ENCODE measurements at places on chromosomes 2 and 18. TPM values are rescaled to one million over a fixed set of nuclear protein-coding genes. Genes with fewer than 3 reads are reported as not detected.

Gene WNT10A
- polyA plus RNA-seq = 1.1 TPM

- no peak for DNase-seq
Observed at GRCh38 chr2:54042897-54043620, 72.3 kb upstream of the PSME4 start.

GRCh38 chr2:215921895-215922294, 91.5 kb downstream of the MREG start:
- DNase-seq = no peak

Gene ADD2
- 5.9 TPM for polyA plus RNA-seq

- DNase-seq = no peak
Observed at GRCh38 chr2:121018136-121019061, 266.6 kb downstream of the TFCP2L1 start.

GRCh38 chr2:33121925-33122324, 175.2 kb downstream of the LTBP1 start:
- DNase-seq = no peak

- DNase-seq = no peak
Observed at GRCh38 chr18:70233974-70234373, 28.5 kb upstream of the RTTN start.

- no peak for DNase-seq
Observed at GRCh38 chr2:205714058-205714776, 31.9 kb downstream of the NRP2 start.

DNA sequence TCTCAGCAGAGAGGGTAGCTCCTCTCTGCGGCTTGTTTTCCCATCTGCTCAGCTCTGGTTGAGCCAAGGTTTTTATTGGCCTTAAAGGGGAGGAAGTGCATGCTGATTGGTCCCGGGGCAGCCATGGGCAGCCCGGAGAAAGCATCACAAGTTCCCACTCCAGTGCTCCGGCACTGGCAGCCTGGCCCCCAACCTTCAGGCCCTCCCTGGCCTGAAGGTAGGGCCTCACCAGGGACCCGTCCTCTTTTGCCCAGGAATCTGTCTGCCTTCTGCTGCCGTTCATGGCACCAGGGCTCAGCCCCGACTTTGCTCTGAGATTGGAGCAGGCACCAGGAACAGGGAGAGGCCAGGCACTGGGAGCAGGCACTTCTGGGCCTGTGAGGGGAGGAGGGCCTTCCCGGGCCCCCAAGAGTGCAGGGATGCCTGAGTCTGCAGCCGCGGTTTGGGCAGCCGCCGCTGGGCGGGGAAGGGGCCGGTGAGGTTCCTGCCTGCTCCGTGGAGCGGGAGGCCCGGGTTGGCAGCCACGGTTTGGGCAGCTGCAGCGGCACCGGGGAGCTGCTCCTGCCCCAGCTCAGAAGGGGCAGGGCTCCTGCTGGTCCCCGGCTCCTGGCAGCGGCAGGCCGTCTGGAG, 17.5 kb upstream of the ILKAP start:
- no peak for DNase-seq

GRCh38 chr2:11933854-11934253, 187.4 kb downstream of the LPIN1 start:
- no peak for DNase-seq

Gene FER1L5
- 2.7 TPM for polyA plus RNA-seq

GRCh38 chr2:27915874-27916273, 25.3 kb downstream of the BABAM2 start:
- no peak for DNase-seq

GRCh38 chr2:231627384-231628120, 34.9 kb downstream of the TEX44 start:
- DNase-seq = no peak

- no peak for DNase-seq
Observed at GRCh38 chr2:64501946-64502345, 22.2 kb upstream of the AFTPH start.

Gene CAPN13
- polyA plus RNA-seq = 1.6 TPM

Gene ITGA4
- polyA plus RNA-seq = 35.2 TPM

DNA sequence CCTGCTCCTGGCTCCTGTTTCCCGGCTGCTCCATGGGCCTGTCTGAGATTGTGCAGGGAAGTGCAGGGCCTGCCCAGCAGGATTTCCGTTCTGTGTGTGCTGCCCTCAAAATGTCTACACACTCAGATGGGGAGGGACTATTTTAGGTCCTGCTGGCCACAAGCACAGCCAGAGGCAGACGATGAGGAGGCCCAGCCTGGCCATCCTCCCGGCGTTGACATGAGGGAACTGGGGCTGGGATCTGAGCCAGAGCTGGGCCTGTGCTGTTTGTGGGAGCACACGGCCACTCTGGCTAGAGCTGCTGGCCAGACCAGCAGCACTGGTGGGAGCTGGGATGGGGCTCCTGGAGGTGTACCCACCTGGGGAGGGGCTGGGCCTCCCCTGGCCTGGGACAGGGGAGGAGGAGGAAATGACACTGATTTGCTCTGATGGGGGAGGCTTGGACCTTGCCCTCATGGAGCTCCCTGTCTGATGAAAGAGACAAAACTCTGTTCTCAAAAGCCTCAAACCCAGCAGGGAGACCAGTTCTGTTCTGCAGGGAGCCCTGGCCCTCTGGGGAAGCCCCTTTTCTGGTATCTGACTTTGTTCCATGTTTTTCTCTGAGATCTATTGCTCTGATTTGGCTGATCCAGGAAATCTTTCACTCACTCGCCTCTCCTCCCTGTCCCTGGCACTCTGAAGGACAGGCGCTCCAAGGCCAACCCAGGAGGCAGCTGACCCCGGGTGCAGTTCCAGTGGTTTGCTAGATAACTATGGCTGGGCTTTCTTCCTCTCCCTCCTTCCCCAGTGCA, 161.8 kb downstream of the DYSF start:
- no peak for DNase-seq

DNA sequence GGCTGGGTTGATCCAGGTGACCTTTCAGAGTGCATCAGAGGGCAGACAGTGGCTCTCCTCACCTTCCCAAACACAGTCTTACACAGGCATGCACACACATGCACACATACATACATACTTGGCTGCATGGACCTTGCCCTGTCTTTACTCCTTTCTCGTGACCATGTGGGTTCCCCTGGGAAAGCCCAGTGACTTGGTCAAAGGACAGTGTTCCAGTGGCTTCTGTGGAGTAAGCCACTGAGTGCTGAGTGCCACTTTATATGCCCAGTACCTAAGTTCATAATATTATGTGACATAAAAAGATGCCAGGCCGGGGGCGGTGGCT, 249.4 kb downstream of the MYCN start:
- DNase-seq = peak; percentile 29

Gene CFAP53
- polyA plus RNA-seq = 3.7 TPM

DNA sequence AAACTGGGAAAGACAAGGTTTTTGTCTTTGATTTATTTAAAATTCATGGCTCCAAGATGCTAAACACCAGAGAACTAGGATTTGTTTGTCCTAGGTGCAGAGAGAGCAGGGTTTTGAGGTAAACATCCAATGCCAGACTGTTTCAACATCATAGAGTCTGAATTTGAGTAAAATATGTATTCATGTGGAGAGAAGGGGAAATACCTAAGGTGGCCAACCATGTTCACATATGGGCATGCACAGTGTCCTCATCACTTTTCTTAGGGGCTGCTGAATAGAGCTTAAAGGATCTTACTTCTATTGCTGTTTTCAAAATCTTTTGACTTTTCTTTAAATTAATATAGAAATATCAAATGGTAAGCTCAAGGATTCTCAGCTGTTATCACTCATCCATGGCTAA, 287.0 kb upstream of the CCDC68 start:
- no peak for DNase-seq

- DNase-seq = no peak
Observed at GRCh38 chr2:24365051-24365450, 4.7 kb upstream of the ITSN2 start.

DNA sequence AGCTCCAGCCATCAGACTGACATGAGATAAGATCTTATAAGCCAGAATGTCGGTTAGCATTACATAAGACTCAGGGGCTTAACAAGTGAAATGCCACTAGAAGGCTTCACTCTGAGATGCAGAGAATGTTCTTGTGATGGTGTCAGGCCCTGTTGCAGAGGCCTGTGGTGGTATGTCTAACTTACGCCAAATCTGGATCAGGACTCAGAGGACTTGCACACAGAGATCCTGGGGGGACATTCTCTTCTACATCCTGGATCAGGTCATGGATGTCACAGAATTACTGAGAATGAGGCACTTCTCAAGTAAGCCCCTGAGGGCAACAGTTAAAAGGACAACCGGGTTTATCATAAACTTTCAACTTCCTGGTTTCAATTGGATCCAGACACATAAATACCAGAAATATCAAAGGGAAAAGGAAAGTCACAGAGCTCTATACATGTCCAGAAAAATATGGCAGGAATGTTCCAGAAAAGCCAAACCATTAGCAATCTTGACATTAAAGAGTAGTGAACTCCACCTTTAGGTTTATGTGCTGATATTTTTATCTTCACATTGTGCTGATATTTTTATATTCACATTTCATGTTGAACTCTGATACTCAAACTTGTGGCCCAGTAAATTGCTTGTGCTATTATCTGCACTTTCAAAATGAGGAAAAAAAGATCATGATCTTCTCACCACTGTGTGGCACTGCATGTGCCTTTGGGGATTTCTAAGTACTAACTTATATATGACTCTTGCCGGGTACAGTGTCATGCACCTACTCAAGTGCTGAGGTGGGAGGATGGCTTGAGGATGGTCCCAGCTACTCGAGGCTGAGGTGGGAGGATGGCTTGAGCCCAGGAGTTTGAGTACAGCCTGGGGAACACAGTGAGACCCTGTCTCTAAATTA, 137.5 kb upstream of the RNF152 start:
- no peak for DNase-seq

GRCh38 chr2:147547440-147547839, 297.4 kb upstream of the ACVR2A start:
- no peak for DNase-seq

- DNase-seq = no peak
Observed at GRCh38 chr2:241003047-241003360, 4.6 kb downstream of the SNED1 start.

DNA sequence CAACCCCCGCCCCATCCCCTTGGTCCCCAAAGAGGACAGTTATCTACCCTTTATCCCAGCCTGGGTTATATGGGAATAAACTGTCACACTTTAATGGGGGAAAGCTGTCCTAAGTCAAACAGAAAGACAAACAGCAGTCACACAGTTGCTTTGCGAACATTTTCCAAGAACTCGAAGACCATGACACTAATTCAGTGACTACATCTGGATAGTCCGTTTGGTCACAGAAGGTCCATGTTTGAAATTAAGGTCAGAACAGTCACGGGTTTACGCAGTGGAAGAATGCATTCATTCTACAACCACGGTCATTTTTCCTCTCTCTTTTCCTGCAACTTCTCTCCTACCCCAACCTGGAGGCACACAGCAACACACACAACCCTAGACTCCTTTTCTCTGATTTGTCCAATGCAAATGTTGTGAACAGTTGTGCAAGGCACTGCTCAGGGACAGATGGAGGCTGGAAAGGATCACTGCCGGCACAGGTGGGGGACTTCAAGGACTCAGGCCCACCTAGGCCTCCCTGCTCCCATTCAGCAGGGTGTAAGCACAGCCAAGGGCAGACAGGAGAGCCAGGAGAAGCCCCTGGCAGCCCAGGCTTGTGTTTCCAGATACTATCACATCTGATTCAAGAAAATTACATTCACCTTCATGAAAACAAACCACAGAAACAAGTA, 39.9 kb downstream of the ZNF516 start:
- DNase-seq = no peak

DNA sequence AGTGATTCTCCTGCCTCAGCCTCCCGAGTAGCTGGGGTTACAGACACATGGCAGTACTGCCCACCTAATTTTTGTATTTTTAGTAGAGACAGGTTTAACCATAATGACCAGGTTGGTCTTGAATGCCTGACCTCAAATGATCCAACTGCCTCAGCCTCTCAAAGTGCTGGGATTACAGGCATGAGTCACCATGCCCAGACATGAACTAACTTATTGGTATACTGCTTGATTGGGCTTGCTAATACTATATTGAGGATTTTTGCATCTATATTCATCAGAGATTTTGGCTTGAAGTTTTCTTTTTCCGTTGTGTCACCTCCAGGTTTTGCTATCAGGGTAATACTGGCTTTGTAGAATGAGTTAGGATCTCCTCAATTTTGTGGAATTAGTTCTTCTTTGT, 706.1 kb upstream of the HS6ST1 start:
- DNase-seq = no peak

Gene ANKRD29
- polyA plus RNA-seq = 0.99 TPM

- no peak for DNase-seq
Observed at GRCh38 chr2:174046172-174046571, 81.0 kb upstream of the SP3 start.

Gene PAIP2B
- polyA plus RNA-seq = 17.2 TPM

Gene RGPD3
- polyA plus RNA-seq = 0.46 TPM

Gene AFF3
- polyA plus RNA-seq = 23.4 TPM

DNA sequence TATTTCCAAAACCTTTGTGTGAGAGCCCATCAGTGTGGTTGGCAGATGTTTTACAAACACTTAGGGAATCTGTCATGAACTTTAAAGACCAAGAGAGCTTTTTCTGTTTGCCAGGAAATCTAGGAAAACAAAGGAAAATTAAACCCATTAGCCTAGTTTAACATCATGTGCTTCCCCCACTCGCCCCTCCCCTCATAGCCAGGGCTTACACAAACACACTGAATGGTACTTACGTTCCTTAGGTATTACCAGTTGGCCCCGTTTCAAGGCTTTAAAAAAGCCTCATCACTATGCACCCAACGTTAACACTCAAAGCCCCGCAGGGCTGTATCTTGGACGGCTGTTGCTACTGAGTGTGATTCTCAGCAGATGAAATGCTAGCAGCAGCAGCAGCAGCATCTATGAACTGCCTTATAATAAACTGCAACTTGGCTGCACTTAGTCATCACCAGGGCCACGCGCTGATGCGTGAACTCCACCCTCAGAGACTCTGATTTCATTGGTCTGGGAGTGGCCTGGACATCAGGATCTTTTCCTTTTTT, 20.1 kb upstream of the TTC39C start:
- no peak for DNase-seq

DNA sequence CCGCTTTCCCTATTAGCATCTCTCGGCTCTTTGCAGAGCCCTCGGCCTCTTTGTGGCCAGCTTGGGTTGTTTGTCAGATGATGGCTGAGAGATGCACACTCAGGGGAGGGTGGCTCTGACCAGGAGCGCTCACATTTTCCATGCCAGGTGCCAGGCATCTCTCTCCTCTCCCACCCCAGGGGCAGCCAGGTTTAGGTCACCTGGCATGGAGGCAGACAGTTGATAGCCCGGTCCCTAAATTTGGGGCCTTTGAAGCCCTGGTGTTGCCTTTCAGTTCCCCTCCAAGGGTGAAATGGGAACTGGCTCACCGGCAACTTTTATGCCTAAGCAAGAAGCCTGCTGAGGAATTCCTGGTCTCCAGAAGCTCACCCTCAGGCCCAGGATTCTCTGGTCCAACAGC, 19.1 kb downstream of the LBH start:
- DNase-seq = no peak

DNA sequence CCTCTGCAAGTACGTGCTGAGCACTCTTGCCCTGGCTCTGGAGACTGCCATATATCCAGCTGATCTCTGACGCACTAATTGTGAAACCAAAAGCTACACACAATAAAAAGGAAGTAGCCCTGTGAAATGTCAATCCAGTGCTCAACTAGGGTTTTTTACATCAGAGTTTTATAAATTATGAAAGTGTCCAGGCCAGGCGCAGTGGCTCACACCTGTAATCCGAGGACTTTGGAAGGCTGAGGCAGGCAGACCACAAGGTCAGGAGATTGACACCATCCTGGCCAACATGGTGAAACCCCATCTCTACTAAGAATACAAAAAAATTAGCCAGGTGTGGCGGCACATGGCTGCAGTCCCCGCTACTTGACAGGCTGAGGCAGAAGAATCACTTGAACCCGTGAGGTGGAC, 24.5 kb upstream of the PEX13 start:
- DNase-seq = no peak

GRCh38 chr2:204913854-204914464, 368.7 kb downstream of the PARD3B start:
- DNase-seq = no peak

- DNase-seq = no peak
Observed at GRCh38 chr18:67577386-67577785, 60.9 kb upstream of the DSEL start.

Gene RANBP2
- polyA plus RNA-seq = 54.8 TPM

All from left renal cortex interstitium (tissue), 4 donors.